ENCODE measurements at places on chromosomes 3 and 15. TPM values are rescaled to one million over a fixed set of nuclear protein-coding genes. Genes with fewer than 3 reads are reported as not detected.

ALPK3 gene
- 6.9 TPM for total RNA-seq

CP gene
- not detected for total RNA-seq

DNA sequence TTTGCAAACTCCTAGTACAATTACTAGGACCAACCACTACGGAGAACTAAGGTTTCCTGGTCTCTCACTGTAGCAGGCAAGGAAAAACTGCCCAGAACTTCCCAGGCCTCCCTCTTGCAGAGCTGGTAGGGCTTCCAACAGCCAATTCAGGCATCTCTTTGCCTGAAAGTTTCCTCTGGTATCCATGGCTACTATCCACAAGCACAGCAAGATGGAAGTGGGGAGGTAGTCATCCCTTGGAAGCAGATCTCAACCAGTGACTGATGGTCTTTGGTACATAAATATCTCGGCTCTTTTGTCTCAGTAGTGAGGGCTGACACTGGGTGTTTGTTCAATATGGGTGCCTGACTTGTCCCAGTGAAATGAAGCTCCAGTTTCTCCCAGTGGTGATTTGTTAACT is 201.3 kb upstream of the MRPL3 start:
- no peak for DNase-seq

- DNase-seq, result no peak
Observed at GRCh38 chr3:160607826-160608225, 42.5 kb upstream of the KPNA4 start.

DNA sequence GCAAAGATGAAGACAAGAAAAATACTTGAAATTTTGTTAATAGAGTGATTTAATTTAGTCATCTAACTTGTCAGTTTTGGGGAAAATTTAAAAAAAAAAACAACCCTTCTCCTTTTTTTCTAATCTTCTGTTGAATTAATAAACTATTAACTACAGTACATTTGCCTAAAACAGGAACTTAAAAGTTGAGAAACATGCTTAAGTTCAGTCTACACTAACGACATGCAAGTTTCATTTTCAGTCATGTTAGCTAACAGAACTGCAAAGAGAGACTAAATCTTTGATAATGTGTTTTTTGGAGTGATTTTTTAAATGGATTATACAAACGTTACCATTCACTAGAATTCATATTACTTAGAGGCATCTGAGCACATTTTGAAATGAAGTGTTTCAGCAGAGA is 71.9 kb upstream of the MBNL1 start:
- no peak for DNase-seq

DNA sequence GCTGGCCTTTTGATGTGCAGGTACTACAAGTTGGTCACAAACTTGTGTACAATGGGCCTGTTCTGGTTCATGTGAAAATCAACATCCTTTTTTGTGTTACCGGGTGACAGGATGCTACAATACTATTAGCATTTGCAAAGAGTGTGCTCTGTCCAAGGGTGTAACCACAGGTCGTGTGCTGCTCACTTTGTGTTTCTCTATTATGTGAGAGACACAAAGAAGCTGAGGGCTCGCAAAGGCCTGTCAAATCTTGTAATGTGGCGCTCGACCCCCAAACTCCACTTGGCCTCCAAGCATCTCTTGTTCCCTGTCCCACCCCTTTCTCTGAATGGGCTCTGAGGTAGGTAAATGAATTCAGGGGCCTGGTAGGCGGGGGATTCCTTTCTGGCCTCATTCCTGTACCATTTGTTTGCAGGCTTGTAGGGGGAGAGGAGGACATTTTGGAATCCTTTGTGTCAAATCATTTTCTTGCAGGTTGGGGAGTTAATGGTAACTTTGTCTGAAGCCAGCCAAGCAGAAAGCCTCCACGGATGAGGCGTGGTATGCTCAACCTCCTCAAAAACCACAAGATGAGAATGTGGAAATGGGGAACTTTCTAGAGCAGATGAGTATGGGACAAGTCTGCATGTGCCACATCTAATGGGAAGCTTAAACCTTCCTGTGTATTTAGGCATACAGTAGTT is 109.1 kb downstream of the OPA1 start:
- peak; percentile 12 for DNase-seq

- DNase-seq, result no peak
Observed at GRCh38 chr3:184647405-184647936, 64.4 kb downstream of the MAGEF1 start.

- peak; percentile 25 for DNase-seq
Observed at GRCh38 chr3:164236851-164237250, 841.4 kb downstream of the SI start.

DNA sequence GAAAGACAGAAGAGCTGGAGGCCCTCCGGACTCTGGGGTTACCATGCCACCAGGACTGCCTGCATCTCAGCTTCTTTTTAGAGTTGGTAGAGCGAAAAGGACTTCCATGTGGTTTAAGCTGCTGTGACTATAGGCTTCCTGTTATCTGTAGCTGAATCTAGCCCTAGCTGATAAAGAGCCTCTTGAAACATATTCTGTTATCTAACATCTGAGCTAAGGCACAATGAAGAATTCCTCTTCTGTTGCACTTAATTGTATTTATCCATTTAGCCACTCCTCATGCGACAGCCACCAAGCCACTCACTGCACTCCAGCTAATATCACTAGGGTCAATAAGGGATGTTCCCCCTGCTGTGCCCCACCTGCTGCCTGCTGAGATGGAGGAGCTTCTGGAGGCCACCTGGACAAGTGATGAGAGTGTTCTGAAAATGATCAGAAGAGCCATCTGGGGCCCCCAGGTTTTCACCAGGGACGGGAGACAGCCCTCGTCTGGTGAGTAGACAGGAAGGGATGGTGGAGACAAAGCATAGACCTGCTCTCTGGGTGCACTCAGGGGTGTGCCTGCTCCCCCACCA is 94.6 kb upstream of the PLXNA1 start:
- DNase-seq, result no peak

- peak; percentile 95 for DNase-seq
Observed at GRCh38 chr3:19972054-19972453, 25.2 kb downstream of the RAB5A start.

DNA sequence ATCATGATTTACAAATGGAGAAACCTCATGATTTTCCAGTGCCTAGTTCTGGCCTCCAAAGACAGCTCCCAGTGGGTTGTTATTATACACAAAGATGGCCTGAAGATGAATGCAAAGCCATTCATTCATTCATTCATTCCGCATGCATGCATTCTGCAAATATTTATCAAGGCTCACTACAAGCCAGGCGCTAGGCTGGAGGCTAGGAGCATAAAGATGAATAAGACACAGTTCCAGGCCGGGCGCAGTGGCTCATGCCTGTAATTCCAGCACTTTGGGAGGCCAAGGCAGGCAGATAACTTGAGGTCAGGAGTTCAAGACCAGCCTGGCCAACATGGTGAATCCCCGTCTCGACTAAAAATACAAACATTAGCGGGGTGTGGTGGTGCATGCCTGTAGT is 2.4 kb upstream of the PSMD2 start:
- no peak for DNase-seq

DNA sequence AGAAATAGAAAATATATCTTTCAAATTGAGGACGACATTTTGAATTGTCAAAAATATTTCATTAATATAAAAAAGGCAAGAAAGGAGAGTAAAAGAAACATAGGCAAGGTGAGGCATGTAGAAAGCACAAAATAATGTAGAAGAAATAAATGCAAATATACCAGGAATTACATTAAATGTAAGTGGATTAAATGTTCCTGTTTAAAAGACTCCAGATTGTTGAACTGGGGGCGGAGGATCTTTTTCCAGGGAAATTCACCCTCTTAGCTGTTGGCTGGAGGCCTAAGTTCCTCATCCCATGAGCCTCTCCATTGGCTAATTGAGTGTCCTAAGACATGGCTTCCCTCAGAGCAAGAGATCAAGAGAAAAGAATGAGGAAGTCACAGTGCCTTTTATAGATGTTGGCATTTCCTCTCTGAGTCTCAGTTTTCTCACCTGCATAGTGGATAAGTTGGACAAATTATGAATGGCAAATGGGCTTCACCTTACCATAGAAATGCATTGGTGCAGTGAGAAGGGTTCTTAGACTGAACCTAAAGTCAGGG is 147.4 kb upstream of the SMAD3 start:
- no peak for DNase-seq

DNA sequence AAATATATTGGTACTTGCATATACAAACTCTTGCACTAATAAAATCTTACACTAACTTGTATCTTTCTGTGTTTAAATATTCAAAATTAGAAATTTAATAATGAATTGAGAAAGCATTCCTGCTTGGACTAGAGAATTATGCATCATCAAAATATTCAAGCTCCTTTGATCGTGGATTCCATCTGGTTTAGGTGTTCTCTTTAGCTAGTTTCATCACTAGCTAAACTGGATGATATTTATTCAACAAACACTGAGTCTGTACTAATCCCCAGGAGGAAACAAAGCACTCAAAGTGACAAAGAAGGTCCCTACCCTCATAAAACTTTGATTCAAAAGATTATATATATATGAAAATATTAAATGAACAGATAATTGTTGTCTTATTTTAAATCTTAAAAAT is 1360.9 kb upstream of the ALCAM start:
- peak; percentile 64 for DNase-seq

DNA sequence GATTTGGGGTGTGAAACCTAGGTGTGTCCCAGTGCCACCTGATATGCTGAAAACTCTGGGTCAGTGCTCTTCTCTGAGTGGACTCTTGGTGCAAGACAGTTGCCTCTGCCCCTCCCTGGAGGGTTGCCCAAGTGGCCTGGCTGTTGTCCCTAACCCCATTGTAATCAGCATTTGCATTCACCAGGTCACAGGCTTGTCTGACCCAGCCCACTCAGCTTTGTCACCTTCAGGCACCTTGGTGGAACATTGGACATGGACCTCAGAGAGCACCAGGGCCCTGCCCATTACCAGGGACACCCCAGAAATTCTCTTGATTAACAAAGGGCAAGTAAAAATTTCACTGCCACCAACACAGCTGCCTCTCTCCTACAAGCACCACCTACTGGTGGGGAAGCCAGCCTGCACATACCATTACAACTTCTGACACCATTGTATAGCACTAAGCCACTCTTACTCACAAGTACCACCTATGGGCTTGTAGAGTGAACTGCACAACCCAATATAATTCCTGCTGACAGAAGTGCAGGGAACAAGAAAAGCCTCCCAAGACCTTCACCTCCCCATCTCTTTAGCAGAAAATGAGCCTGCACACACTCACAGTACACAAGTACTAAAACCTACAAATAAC is 324.6 kb downstream of the EPHA6 start:
- peak; percentile 20 for DNase-seq

All from PC-3 (cell line).